Mesangial cell (primary cell): ENCODE measurements at places on chromosomes 2 and 18. TPM values are rescaled to one million over a fixed set of nuclear protein-coding genes. Genes with fewer than 3 reads are reported as not detected.

ACMSD gene
- total RNA-seq: not detected in 2 replicates

EVX2 gene
- not detected in 2 replicates for total RNA-seq

CXCR4 gene
- not detected in 2 replicates for total RNA-seq

IGFBP2 gene
- total RNA-seq: 541 and 588 TPM in 2 replicates

COL4A3 gene
- total RNA-seq: under 0.01 and 0.76 TPM in 2 replicates

GALNT3 gene
- 16.4 and 21.2 TPM in 2 replicates for total RNA-seq

AQP12B gene
- not detected in 2 replicates for total RNA-seq

FBXO41 gene
- total RNA-seq: 2.4 and 3.8 TPM in 2 replicates
